ENCODE measurements at places on chromosomes 13 and 19.

DNA sequence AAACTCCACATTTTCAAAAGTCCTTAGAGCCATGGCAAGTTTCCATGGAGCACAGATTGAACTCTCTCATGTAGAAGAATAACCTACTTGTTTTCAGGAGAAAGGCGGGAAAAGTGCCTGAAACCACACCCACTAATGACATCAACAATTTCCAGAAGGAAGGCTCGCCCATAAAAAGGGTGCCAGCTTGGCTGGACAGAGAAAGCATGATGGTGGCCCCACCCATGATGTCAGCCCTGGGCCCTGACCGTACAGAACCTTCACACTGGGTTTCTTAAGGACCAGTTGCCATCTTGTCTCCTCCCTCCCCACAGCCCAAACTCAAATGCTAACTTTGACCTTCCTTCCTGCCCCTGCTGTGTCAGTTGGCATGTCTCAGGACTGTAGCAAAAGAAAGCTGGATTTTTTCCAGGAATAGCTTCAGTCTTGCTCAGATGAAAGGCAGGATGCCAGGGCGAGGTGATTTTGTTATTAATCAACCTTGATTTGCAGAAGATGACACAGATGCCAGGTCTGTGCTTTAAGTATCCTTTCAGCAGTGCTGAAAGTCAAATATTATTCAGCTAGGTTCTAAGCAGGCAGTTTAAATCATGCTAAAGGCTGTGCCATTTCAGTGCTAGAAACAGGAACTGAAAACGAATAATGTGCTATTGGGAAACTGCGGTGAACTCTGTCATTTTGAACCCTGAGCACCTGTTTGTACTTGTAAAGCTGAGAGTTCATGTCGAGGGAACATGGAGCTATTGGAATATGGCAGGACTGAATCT, 89.5 kb upstream of the RFC3 start:
- DNase-seq, result no peak

DNA sequence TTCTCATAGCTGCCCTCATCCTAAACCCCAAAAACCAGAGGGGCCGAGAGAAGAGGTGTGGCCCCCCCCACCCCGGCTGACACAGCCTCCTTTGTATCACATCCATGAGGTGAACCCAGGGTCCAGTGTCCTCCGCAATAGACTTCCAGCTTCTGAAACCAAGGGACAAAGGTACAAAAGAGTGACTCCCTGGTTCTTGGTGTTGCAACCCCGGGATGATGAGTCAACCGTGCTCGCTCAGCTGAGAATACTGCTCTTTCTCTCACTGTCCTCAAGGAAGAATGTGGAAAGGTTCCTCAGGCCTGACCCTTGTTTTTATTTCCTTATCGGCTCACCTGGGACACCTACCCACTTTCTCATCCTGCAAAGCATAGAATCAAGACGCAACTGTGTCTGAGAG, 5.5 kb downstream of the SLC15A1 start:
- DNase-seq, result no peak

GRCh38 chr19:29410601-29411000, 115.2 kb upstream of the VSTM2B start:
- no peak for DNase-seq

DNA sequence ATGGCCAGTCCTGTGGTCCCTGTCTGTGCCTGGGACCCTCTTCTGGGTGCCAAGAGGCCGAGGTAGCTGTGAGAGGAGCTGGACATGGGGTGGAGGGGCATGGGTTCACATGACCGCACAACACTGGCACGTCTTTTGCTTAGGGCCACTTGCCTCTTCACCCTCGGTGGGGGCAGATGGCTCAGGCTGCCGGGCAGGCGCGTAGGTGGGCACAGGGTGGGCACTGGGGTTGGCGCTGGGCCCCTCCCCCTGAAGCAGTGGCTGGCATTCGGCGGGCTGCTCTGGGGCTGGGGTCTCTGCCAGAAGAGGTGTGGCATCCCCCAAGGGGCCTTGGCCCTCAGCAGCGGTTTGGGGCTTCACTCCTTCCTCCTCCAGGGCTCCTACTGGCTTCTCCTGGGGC, 8.4 kb downstream of the PALM3 start:
- DNase-seq, result no peak

DNA sequence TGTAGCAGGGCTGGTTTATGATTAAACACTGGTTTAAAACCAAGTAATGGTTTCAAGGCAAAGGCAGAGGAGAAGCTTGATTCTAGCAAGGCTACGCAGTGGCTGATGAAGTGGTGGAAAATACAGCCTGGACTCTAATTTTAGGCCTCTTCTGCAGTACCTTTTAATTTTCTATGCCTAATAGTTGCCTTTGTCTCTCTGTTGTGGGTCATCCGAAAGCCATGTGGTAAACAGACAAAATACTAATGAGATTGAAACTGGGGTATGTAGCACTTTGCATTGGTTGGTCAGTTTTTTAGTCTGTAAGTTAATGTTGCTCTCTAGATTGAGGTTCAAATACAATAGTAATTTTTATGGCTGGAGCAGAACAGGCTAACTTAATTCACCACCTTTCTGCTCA, 3.3 kb downstream of the LMO7 start:
- no peak for DNase-seq

DNA sequence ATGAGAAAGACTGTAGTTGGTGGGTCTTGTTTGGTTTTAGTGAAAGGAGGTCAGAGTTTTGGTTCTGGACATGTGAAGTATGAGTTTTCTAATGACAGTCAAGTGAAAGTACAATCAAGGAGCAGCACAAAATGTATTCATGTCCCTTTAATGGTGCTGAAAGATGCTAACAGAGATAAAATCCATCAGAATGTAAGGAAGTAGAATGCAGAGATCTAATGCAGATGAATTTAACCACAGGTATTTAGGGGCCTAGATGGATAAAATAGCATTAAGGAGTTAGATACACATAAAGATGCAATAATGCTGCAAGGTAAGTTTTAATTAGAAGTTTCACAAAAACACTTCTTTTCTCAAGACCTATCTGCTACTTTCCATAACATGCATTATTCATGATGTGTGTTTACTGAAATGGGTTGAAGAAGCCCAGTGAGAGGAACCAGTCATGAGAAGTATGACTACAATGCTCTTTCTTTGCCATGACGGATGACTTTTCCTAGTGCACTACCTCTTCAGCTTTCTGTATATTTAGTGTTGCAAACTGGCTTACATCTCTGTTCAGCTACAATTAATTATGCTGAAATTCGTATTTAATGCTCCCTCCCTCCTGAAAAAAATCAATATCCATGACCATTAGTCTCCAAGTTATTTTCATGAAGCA, 222.9 kb upstream of the HTR2A start:
- no peak for DNase-seq

DNA sequence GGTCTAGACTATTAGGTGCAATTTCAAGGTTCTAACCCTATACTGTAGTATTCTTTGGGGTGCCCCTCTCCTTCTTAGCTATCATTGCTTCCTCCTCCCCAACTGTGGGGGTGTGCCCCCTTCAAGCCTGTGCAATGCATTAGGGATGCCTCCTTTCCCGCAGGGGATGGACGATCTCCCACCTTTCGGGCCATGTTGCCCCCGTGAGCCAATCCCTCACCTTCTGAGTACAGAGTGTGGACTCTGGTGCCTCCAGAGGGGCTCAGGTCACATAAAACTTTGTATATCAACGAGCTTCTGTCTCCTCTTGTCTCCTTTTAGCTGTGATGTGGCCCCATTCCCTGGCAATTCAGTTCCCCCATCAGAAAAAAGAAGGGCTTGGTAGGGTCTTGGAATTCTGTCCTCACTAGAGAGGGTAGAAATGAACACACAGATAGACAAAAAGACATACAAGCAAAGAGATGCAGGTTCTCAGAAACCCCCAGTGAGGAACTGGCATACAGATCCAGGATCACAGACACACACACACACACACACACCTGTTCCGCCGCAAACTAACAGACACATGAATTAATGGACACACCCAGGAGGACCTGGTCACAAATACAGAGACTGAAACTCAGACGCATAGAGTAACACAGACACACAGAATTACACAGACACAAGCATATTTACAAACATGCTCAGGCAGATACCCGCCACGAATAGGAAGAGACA, 2.5 kb upstream of the HNRNPUL1 start:
- DNase-seq, result no peak

- DNase-seq, result no peak
Measured at GRCh38 chr13:29693275-29693945, 97.9 kb upstream of the SLC7A1 start.

DNA sequence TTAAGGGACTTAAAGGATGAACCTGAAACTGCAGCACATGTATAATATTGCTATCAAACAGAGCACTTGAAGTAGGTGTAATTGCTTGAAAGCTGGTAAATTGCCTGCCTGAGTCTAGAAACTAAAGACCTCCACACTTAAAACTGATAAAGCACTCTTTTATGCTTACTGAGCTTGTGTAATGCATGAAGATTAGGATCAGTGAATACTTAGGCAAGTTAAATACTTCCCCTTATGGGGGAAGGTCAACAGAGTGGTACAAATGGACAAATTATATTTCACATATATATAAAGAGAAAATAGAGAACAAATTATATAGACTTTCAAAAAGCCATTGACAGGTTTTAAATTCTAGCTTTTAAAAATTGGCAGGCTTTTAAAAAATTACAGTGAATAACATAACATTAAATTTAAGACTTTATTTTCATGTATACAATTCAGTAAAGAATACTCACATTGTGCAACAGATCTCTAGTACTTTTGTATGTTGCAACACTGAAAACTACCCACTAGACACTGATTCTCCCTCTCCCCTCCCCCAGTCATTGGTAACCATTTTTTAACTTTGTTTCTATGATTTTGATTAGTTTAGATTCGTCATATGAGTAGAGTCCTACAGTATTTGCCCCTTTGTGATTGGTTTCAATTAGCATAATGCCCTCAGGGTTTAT, 23.9 kb downstream of the PIBF1 start:
- DNase-seq, result peak; percentile 22

DNA sequence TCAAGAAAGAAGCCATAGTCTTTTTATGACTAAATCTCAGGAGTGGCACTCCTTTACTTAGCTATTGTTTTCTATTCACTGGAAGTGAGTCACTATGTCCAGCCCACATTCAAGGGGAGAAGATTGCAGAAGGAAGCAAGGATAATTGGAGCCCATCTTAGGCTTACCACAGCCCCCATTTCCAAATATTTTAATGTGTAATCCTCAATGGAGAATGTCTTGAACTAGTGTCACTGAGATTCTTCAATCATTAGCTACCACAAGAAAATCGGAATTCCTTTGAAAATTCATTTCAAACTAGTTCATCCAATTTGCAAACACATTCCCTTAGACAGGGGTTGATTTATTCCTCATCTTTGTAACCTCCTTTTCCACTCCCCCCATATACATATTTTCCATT, 84.7 kb downstream of the DLEU7 start:
- DNase-seq, result no peak

DNA sequence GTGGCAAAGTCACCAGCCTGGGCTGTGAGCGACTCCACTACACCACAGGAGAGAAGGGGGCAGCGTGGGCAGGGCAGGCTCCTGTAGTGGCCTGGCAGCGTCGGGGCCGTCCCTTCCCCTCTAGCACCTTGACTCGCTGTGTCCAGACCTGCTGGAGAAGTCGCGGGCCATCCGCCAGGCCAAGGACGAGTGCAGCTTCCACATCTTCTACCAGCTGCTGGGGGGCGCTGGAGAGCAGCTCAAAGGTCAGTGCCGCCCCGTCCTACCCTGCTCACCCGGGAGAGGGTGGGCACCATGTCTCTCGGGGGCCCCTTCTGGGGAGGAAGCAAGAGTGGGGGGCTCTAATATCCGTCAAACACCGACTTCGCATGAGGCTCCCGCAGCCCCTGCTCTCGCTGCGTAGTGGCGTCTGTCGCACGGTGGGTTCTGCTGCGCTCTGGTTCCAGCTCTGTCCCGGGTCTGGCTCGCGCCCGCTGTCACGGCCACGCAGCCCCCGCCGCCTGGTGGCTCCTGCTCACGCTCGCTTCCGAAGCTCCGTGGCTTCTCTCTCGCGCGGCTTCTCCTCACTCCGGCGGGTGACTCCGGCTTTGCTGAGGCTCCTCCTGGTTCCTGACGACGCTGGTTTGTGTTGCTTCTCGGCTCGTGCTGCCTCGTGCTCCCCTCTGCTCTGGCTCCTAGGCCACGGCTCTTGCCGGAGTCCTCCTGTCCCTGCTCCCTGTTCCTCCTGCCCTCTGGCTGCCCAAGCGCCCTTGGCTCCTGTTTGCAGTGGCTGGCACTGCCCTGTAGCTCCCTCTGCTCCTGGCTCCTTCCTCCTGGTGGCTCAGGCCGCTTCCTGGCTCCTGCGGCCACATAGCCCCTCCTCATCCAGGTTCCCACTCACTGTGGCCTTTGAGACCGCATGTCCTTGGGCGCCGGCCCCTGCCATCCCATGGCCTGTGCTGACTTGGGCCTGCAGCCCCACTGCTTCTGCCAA, 27.2 kb downstream of the MYH14 start:
- no peak for DNase-seq

DNA sequence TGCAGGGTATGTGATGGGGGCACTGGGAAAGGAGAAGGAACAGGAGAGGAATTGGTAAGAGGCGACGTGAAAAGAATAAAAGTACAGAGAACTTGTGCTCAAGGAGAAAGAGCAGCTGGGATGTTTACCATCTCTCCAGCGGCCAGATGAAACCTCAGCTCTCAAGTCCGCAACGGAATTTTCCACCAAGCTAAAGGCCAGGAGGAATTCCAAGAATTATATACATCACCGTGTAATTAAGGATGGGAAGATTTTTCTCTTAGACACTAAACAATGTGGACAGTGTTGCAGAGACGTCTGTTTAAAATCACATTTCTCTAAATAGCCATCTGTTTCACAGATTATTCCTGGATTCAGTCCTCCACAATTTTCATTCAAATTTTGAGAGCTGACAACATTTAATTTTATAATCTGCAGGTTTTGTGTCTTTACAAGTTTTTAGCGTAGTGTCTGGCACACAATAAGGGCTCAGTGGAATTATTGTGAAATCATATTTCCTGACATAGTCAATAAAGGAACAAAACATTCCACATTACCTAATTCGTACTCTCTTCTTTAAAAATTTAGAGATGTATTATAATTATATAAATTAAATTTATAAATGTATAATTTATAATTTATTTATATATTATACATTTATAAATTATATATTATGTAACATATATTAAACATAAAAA, 23.0 kb upstream of the USP29 start:
- peak; percentile 81 for DNase-seq

DNA sequence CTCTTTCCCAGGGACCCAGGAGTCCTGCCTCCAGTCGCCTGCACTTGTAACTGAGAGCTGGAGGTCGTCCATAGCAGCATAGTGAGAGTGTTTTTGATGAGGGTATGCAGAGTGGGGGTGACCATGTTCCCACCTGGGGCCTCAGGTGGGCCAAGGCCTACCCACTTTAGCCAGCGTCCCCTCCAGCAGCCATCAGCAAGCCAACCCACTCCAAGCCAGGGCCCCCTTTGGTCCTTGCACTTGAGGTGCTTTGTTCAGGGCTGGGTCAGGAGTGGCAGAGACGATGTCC, 11.9 kb upstream of the SMG9 start:
- no peak for DNase-seq

DNA sequence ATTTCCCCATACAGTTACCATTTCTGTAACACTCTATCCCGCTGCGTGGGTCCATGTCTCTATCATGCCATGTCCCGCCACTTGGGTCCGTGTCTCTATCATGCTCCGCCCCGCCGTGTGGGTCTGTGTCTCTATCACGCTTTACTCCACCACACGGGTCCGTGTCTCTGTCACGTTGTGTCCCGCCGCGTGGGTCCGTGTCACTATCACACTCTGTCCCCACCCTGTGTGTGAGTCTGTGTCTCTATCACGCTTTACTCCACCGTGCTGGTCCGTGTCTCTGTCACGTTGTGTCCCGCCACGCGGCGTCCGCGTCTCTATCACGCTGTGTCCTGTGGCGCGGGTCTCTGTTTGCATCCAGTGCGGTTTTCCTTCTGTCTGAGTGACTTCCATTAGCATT, 11.6 kb downstream of the ADPRHL1 start:
- no peak for DNase-seq

GRCh38 chr19:46714444-46715106, 2.3 kb downstream of the PRKD2 start:
- DNase-seq, result no peak

All from NCI-H2227 treated with DMSO at 0.1 percent for 48 hours (cell line).